ENCODE measurements at places on chromosomes 1 and 21. TPM values are rescaled to one million over a fixed set of nuclear protein-coding genes. Genes with fewer than 3 reads are reported as not detected.

- no peaks in the 10 kb centered on the region for H3K36me3 ChIP-seq
- H3K27ac ChIP-seq: no peak overlapping the region
- peaks cover 77% of the 10 kb centered on the region for H3K27me3 ChIP-seq
- DNase-seq: no peak
- H3K4me3 ChIP-seq: peak overlapping the region; percentile 91
- peaks cover 22% of the 10 kb centered on the region for H3K4me1 ChIP-seq
Observed at GRCh38 chr1:46544561-46545240, 6.7 kb downstream of the KNCN start.

DNA sequence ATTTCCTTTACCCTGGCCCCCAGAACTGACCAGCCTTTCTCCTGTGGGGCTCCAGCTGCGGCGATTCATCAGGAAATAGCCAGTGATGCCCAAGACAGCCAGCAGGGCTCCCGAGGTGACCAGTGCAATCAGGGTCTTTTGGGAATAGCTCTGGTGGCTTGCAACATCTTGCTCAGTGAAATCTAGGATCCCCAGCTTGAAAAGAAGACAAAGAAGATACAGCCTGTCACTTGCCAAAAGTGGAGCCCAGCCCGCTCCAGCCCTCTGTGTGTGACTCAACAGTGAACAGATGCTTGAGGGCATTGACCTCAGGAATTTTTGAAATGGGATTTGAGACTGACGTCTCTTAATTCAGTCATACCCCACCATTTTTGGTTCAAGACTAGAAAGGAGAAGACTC, 22.3 kb downstream of the CD34 start:
- no peak overlapping the region for H3K27ac ChIP-seq
- no peak for DNase-seq
- H3K4me1 ChIP-seq: peaks cover 7% of the 10 kb centered on the region
- H3K4me3 ChIP-seq: no peak overlapping the region
- peaks cover 8% of the 10 kb centered on the region for H3K27me3 ChIP-seq

DNA sequence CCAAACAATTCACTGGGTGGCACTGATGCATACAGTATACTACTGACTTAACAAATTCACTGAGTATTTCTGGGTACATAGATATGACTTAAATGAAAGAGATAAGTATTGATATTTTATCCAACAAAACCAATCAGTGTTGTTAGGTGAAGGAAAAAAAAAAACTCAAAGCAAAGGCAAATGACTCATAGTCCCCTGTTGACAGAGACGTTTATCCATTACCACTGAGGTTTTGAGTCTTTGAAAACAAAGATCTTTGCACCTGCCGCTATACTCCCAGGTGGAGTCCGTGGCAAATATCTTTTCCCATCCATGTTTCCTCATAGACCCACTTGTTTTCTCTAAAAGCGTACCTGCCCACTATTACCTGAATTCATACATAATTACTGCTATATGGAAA, 18.4 kb downstream of the DYNLT5 start:
- H3K27ac ChIP-seq: no peak overlapping the region
- H3K27me3 ChIP-seq: no peaks in the 10 kb centered on the region
- no peak for DNase-seq
- H3K4me3 ChIP-seq: no peak overlapping the region
- H3K36me3 ChIP-seq: no peaks in the 10 kb centered on the region
- no peaks in the 10 kb centered on the region for H3K4me1 ChIP-seq

DNA sequence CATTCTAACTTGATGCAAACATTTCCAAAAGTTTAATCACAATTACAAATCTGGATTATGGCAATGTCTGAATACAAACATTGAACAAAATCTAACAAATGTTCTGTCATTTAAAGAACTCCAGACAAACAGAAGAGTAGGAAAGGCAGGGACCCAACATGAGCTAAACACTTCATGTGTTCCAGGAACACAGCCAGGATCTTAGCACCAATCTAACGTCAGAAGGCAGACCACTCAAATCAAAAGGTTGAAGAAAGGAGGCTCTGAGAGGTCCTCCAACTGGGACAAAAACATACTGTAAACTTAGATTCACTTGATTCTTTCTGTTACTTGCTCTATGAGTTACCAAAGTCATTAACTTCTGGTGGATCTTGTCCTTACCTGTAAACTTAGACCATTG, 374.0 kb downstream of the NEGR1 start:
- no peak overlapping the region for H3K4me3 ChIP-seq
- no peaks in the 10 kb centered on the region for H3K36me3 ChIP-seq
- no peak overlapping the region for H3K27ac ChIP-seq

DNA sequence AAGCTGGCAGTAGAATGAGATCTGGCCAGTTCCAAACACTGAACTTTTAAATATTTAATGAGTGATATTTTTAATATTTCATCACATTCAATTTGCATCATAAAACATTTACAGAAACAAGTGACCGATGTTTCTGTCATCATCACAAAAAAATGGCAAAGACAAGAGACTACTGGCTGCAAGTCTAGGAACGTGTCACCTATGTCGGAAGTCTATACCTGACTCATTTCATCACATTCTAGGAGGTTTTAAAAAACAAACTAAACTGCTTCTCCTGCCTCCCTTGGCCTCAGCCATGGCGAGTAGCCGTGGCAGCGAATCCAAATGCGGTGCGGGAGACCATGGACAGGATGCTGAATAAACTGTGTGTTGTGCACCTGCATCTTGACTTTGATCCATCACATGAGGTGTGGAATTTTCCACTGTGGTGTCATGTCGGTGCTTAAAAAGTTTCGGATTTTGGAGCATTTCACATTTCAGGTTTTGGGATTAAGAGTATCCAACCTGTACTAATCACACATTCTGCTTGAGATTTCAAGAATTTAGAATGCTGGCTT, 43.1 kb downstream of the CLSTN1 start:
- H3K36me3 ChIP-seq: no peaks in the 10 kb centered on the region
- DNase-seq: no peak
- H3K27me3 ChIP-seq: no peaks in the 10 kb centered on the region

DNA sequence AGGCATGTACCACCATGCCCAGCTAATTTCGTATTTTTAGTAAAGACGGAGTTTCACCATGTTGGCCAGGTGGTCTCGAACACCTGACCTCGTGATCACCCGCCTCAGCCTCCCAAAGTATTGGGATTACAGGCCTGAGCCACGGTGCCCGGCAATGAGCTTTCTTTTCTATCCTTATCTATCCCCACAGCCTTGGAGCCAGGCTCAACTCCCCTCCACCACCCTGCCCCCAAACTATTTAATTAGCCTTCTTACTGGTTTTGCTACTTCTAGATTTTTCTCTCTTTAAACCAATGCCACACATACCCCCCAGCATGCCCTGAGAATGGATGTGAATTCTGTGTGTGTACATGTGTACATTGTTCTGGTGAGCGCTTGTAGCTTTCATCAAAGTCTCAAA, 5.7 kb upstream of the VANGL2 start:
- H3K4me1 ChIP-seq: peaks cover 16% of the 10 kb centered on the region
- no peak overlapping the region for H3K4me3 ChIP-seq
- no peak for DNase-seq
- peaks cover 2% of the 10 kb centered on the region for H3K27me3 ChIP-seq

- H3K4me3 ChIP-seq: no peak overlapping the region
- no peaks in the 10 kb centered on the region for H3K36me3 ChIP-seq
- H3K27me3 ChIP-seq: peaks cover 16% of the 10 kb centered on the region
- DNase-seq: no peak
- peaks cover 48% of the 10 kb centered on the region for H3K4me1 ChIP-seq
Observed at GRCh38 chr1:205497351-205497750, 7.1 kb upstream of the CDK18 start.

DNA sequence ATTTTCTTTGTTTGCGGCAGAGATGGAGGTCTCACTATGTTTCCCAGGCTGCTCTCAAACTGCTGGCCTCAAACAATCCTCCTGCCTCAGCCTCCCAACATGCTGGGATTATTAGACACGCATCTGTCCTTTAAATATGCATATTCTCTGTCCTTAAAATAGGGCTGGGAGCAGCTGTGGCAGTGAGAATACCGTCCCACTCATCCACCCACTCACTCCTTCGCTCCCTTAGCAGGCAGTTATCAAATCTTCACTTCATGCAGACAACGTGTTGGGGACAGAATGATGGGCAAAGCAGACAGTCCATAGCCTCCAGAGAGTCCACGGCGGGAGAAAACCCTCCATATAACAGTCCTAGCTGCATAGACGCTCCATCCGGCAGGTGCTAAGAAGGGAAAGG, 179.4 kb downstream of the ZBTB18 start:
- no peak overlapping the region for H3K4me3 ChIP-seq
- peaks cover 23% of the 10 kb centered on the region for H3K4me1 ChIP-seq
- H3K36me3 ChIP-seq: no peaks in the 10 kb centered on the region
- no peaks in the 10 kb centered on the region for H3K27me3 ChIP-seq
- H3K27ac ChIP-seq: no peak overlapping the region

DNA sequence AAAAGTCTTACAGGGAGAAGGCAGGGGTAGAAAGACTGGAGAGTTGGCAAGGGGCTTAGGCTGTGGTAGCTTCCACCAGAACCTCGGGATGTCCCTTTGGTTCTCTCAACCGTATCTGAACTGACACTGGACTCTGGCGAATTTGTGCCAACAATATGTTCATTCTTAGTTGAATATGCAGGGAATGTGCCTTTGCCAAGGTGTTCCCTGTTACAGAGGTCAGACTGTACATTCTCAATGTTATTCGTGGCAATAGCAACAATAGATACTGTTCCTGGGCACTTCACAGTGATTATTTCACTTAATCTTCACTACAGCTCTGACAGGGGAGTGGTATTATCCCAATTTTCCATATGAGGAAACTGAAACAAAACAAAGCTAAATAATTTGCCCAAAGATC, 51.5 kb upstream of the RAB3GAP2 start:
- H3K4me1 ChIP-seq: peaks cover 29% of the 10 kb centered on the region
- no peak overlapping the region for H3K27ac ChIP-seq

DNA sequence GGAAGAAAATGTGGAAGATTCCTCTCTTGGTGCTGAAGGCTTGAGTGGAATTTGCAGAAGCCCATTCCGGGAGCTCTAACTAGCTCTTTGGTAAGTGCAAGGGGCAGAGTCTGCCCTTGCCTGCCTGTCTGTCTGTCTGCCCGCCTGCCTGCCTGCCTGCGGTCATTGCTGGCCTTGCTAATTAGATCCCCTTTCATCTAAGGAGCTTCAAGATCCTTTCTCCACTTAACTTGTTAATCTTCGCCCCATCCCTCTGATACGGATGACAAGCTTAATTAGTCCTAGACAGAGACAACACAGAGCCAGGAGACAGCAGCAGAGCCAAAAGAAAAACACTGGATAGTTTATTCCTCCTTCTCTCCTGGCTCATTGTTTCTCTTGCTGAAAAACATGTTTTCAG, 80.2 kb upstream of the GADD45A start:
- H3K36me3 ChIP-seq: peaks cover 2% of the 10 kb centered on the region
- H3K4me3 ChIP-seq: no peak overlapping the region
- no peak overlapping the region for H3K27ac ChIP-seq
- no peak for DNase-seq
- peaks cover 27% of the 10 kb centered on the region for H3K4me1 ChIP-seq

DNA sequence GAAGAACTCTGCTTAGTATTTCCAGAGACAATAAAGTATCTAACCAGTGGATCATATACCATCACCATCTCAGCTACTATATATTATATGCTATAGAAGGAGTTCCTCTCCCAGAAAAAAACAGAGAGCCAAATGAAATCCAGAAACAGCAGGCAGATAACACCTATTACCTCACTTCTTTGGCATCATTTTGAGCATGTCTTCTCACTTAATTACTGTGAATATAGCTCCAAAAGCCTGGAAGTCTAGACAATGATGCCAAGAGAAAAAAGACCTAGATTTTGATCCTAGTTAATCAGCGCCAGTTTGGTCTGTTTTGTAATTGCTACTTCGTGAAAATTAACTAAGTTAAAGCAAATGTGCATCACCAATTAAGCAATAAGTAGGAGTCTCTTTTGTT, 131.3 kb downstream of the EIF4G3 start:
- no peak for DNase-seq
- peaks cover 5% of the 10 kb centered on the region for H3K36me3 ChIP-seq

DNA sequence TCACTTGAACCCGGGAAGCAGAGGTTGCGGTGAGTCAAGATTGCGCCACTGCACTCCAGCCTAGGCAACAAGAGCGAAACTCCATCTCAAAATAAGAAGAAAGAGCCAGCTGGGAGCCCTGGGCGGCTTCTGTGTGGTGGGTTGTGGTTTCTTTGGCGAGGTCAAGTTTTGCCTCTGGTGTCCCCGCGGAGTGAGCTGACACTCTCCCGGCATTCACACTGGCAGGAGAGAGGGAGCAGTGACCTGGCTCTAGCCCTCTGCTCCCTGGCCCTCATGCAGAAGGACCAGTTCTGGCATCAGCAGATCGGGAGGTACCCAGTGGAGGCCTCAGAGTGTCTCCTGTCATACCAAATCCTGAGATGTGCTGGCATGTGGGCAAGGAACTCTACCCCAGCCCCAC, 81.0 kb upstream of the VAMP3 start:
- peaks cover 28% of the 10 kb centered on the region for H3K36me3 ChIP-seq
- H3K27ac ChIP-seq: no peak overlapping the region
- H3K27me3 ChIP-seq: peaks cover 20% of the 10 kb centered on the region
- H3K4me1 ChIP-seq: peaks cover 9% of the 10 kb centered on the region
- no peak overlapping the region for H3K4me3 ChIP-seq
- peak; percentile 1 for DNase-seq

GRCh38 chr1:180486092-180486491, 16.3 kb downstream of the ACBD6 start:
- peak overlapping the region; percentile 78 for H3K27ac ChIP-seq
- peaks cover 10% of the 10 kb centered on the region for H3K36me3 ChIP-seq
- no peaks in the 10 kb centered on the region for H3K27me3 ChIP-seq
- no peak overlapping the region for H3K4me3 ChIP-seq
- peaks cover 32% of the 10 kb centered on the region for H3K4me1 ChIP-seq

DNA sequence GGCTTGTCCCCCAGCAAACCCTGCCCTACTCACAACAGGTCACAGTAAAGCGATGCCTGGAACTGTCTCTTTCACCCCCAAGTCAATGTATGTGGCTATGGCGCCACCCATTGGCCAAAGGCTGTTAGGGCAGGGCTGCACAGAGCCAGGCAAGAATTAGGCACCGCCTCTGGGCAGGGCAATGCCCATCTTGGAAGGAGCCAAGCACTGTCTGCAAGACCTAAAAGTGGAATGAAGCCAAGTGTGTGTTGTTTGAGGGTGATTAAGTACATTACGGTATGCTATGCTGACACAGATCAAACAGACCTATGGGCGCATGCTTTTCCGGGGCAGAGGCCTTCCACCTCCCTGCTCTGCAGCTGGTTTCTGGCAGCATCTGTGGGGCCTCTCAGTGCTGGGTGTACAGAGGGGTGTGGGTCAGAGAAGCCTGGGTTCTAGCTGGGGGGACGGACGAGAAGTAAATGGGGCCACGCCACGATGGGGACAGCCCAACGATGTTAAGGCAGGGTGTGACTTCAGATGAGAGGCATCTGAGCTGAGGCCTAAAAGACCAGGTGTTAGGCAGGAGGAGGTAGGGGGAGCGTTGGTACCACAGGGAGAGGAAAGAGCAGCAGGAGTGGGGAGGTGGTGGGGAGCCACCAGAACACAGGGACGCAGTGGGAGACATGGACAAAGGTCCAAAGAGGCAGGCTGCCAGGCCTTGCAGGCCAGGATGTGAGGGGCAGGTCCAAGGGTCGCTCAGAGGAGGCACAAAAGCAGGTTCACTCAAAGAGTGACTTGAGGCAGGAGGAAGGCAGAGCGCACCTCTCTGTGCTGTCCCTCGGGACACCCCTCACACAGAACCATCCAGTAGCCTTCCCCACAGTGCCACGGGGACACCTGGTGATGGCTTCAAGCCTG, 49.8 kb downstream of the ACOT7 start:
- no peaks in the 10 kb centered on the region for H3K27me3 ChIP-seq
- peak overlapping the region; percentile 60 for H3K27ac ChIP-seq
- H3K36me3 ChIP-seq: no peaks in the 10 kb centered on the region
- DNase-seq: peak; percentile 91
- H3K4me1 ChIP-seq: peaks cover 14% of the 10 kb centered on the region

Gene AVPR1B
- 0.46 TPM for total RNA-seq

Gene TMEM125
- 27.8 TPM for total RNA-seq

Gene AADACL3
- 0.94 TPM for total RNA-seq

Gene HIVEP3
- total RNA-seq: 0.57 TPM

Gene ARL8A
- total RNA-seq: 47.2 TPM

Gene PCSK9
- 47.9 TPM for total RNA-seq

Gene PRDM16
- 1.1 TPM for total RNA-seq
